GDM1 (cell line): ENCODE measurements at places on chromosomes 5 and 9.

DNA sequence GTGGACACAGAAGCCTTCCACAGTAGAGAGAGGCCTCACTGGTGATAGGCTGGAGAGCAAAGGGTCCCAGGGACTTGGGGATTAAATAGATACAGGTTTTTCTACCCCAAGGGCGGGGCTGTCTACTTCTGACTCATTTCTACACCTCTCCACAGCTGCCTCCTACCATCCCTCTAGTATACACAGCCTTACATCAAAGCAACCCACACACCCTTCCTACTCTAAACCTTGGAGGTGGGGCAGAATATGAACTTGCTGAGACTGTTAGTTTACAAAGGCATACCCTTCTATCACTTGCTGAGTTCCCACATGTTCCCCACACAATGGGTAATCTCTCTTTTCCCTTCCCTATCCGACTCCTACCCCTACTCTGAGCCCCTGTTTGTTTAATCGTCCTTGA, 19.9 kb upstream of the PCA3 start:
- DNase-seq = no peak

DNA sequence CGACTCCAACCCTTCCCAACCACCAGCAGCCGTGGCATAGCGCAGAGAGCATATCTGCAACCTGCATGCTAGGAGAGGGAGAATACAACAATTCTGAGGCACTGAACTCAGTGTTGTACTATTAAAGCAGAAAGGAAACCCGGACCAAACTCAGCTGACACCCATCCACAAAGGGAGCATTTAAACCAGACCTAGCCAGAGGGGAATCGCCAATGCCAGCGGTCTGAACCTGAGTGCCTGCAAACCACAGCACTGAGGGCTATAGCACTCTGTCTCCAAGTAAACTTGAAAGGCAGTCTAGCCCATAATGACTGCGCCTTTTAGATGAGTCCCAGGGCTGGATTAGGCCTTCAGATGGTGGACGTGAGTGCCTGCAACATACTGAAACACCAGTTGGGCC, 494.4 kb upstream of the PTPRD start:
- no peak for DNase-seq

- DNase-seq = no peak
These were observed 23.7 kb downstream of the CWC27 start for GRCh38 chr5:64792469-64792868.

DNA sequence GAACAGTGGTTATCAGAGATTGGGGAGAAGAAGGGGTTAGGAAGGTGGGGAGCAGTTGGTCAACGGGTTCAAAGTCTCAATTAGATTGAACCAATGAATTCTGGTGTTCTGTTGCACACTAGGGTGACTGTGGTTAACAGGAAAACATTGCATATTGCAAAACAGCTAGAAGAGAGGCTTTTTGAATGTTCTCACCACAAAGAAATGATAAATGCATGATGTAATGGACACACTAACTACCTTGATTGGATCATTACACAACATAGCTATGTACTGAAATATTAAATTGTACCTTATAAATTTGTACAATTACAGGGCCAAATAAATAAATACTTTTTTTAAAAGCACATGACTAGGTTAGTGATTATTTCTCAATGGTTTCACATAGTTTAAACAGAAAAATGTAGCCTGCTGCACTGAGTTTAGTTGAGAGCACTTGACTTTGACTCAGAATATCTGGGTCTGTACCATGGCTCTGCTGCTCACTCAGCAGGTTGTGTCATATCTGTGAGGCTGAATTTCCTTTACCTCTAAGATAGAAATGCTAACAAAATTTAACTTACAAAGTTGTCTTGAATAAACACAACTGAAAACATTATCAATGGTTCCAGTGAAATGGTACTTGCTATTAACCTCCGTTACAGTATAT, 30.4 kb downstream of the NUDT12 start:
- no peak for DNase-seq

DNA sequence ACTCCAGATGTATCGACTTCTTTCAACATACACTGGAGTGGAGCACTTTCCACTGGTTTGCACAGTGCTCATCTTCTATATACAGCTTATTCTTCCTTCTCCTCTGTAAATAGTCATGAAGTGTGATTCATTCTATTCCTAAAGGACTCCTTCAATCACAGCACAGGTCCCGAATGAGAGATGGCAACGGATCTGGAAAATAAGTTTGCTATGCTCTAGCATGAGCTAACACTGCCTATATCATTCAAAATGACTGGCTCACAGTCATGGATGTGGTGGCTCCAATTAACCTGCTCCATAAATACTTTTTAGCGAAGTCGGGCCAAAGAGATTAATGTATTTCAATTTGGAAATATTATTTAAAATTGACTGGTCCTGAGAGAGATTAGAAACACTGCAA, 272.1 kb upstream of the CDH6 start:
- no peak for DNase-seq

- no peak for DNase-seq
These were observed 38.7 kb downstream of the PRRT1B start for GRCh38 chr9:131583836-131584555.

GRCh38 chr9:38421498-38422211, 2.6 kb downstream of the IGFBPL1 start:
- no peak for DNase-seq

DNA sequence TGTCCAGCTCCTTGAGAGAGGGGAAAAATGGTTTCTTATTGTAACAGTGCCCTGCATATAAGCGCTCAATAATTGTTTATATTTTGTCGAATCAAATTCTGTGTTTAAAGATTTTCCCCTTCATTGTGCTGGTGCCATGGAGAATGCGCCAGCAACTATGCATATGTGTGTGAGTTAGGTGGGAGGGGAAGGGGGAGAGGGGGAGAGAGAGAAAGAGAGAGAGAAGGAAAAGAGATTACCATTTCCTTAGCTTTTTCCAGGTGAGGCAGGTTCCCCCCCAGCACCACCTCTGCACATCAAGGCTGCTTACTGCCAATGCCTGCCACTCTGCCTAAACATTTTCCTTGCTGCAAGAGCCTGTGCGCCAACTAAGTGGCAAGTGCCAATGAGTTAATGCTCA, 111.0 kb downstream of the PJA2 start:
- DNase-seq = no peak

DNA sequence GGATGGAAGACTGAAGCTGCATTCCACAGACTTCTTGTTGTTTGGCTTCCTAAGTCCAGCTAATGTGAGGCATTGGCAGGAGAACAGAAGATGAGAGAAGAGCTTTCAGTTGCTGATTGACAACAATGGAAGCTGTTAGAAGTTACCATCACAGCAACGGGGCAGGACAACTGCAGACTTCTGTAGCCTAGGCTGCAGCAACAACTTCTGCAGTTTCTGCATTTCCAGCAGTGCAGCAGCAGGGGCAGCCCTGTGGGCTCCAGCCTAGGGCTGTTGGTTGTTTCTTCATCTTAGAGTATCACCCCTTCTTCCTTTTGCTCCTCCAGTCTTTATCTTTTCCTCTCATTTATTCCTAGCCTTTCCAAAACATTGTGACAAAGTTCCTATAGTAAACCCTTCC, 528.8 kb upstream of the PTGER4 start:
- DNase-seq = no peak

- no peak for DNase-seq
These were observed 63.2 kb downstream of the PRKACG start for GRCh38 chr9:68950689-68951088.

- DNase-seq = no peak
These were observed 119.5 kb downstream of the TRPM3 start for GRCh38 chr9:71001780-71002386.

DNA sequence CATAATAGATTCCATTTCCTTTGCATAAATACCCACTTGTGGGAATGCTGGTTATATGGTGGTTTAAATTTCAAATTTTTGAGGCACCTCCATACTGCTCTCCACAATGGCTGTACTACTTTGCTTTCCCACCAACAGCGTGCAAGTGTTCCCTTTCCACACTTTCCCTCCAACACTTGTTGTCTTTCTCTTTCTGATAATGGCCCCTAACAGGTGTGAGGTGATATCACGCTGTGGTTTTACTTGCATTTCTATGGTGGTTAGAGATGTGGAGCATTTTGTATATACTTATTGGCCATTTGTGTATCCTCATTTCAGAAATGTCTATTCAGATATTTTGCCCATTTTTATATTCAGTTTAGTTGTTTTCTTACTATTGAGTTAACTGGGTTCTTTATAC, 34.6 kb downstream of the CTSL start:
- DNase-seq = no peak

- no peak for DNase-seq
These were observed 179.7 kb downstream of the TSSK1B start for GRCh38 chr5:113255105-113255504.

GRCh38 chr9:72925126-72925789, 27.6 kb downstream of the ALDH1A1 start:
- no peak for DNase-seq

- no peak for DNase-seq
These were observed 92.7 kb downstream of the RFX3 start for GRCh38 chr9:3433066-3433465.

- DNase-seq = no peak
These were observed 66.9 kb downstream of the FANCC start for GRCh38 chr9:95250462-95251221.
